ENCODE measurements at places on chromosomes 1 and 21.

- DNase-seq, result no peak
These were observed 43.6 kb upstream of the SLC45A1 start for GRCh38 chr1:8274352-8274751.

DNA sequence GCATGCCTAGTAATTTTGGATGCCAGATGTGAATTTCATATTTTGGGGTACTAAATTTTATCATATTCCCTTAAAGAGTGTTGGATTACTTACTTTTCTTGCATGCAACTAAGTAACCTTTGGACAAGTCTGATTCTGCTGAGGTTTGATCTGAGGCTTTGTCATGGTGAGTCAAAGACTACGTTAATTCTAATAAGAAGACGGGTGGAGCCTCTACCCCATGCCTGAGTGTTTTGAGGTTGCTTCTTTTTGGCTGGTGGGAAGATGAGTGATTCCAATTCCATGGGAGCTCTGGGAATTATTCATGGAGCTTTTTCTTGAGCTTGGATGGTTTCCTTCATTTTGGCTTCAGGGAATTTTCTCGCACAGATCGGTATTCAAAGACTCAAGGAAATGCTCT lies 11.6 kb upstream of the PCP4 start:
- peak; percentile 11 for DNase-seq

GRCh38 chr1:89725011-89725370 lies 92.1 kb downstream of the LRRC8C start:
- peak; percentile 81 for DNase-seq

- DNase-seq, result peak; percentile 35
These were observed 539 bp downstream of the ATP8B2 start for GRCh38 chr1:154325583-154326545.

GRCh38 chr21:42088148-42088547 lies 17.0 kb downstream of the UMODL1 start:
- no peak for DNase-seq

DNA sequence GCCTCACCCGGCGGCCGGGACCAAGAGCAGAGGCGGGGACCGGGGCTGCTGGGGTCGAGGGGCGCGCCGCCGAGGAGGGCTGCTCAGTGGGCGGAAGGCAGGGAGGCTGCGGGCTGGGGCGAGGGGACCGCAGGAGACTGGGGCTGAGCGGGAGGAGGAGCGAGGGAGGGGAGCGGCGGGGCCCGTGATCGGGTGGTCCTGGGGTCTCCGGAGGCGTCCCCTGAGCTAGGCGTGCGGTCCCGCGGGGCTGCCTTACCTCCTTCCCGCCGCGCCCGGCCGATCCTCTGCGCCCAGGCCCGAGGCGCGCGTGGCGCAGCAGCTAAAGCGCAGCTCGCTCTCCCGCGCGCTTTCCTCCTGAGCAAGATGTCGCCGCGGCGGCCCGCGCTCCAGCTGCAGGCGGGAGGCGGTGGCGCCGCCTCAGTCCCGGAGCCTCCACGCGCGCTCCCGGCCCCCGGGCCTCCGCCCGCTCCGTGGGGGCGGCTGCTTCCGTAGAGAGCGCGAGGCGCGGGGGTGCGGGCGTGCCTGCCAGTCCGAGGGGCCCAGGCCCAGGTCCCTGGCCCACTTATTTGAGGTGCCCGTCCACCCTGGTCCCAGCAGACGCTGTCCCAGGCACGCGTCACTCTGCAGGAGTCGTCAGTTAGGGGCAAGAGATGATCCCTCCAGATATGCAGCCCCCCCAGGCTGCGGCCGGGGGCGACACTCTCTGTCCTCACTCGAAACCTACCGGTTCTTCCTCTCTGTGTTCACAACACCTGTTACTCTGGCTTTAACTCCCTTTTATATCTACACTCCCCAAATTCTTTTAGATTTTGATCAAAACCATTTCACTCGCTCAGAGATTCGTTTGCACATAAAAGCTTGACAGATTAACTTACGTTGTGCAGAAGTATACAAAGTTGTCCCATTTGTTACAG lies at the start of gene CCSAP:
CCSAP (minus strand) TSS at position 392 of the 914 bp plus-strand sequence. CDS start 582 bp downstream, outside the sequence.
- DNase-seq, result peak; percentile 32

DNA sequence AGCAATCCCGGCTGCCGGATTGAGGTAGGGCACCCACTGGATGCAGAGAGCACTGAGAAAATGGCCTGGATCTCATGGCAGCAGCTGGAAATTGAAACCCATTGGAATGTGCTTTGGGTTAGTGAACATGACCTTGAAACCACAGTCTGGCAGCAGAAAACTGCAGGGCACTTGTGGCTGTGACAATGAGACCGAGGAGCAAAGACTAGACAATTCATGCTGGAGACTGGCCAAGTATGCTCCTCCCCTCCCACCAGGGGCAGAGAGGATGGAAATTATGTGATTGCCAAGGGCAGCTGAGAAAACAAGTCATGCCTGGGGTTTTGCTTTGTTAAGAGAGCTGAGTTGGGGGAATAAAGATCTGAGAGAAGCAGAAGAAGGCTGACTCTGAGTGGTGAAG lies 60.7 kb downstream of the ZNF697 start:
- peak; percentile 37 for DNase-seq

- DNase-seq, result no peak
These were observed 120.6 kb upstream of the ARHGEF16 start for GRCh38 chr1:3333903-3334302.

DNA sequence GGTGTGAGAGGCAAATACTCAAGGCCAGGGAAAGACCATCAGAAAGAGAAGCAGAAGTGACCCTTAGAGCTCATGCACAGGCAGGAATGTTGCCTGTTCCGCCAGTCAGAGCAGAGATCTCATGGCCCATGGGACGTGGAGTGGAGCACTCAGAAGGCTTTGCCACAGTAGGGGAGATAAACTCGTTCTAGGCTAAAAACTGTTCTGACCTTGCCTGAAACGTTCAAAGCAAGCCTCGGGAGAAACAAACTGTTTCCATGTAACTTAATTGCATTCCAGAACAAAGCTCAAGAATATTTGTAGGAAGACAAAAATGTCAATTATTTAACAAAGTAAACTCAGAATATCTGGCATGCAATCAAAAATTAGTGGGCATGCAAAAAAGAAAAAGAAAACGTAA lies 20.7 kb upstream of the SLC19A1 start:
- DNase-seq, result no peak

Measured in mammary epithelial cell (primary cell).